RPMI7951 (cell line): ENCODE measurements at places on chromosomes 1 and 21.

GRCh38 chr1:192966073-192966472, 93.1 kb downstream of the UCHL5 start:
- DNase-seq = no peak

DNA sequence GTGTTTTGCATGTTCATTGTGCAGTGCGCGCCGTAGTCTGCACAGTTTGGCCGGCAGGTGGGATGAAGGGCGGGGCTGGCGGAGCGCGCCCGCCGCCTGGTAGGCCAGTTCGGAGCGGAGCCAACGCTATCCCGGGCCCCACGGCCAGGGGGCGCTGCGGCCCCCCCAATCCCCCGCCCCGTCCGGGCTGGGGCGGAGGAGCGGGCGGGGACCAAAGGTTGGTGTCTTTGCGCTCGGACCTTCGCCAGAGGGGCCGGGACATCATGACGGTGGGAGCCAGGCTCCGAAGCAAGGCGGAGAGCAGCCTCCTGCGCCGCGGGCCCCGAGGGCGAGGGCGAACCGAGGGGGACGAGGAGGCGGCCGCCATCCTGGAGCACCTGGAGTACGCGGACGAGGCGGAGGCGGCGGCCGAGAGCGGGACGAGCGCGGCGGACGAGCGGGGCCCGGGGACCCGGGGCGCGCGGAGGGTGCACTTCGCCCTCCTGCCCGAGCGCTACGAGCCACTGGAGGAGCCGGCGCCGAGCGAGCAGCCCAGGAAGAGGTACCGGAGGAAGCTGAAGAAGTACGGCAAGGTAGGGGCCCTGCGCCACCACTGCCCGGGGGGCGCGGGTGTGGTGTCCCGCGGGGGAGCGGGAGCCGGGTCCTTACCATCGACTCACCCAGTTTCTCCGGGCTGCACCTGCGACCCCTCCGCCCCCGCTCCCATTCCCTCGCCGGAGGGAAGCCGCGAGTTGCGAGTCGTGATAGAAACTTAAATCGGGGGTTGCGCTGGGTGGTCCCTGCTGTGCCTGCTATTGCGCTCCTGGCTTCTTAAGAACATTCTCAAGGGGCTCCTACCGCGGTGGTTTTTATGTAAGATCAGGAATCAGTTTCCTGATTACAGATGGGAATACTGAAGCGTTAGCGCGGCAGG, at the start of gene C1orf115:
Gene C1orf115 (plus strand): TSS at position 224 of the 913 bp plus-strand sequence. CDS start 40 bp downstream, at position 264.
- DNase-seq = peak; percentile 30

- peak; percentile 76 for DNase-seq
Observed at GRCh38 chr1:27594564-27595510, 9.1 kb downstream of the AHDC1 start.

- no peak for DNase-seq
Observed at GRCh38 chr1:36889478-36890226, 144.7 kb downstream of the GRIK3 start.

GRCh38 chr1:54782156-54782555, 17.8 kb upstream of the PARS2 start:
- no peak for DNase-seq

GRCh38 chr1:31010086-31010989, 55.2 kb downstream of the PUM1 start:
- DNase-seq = peak; percentile 55

DNA sequence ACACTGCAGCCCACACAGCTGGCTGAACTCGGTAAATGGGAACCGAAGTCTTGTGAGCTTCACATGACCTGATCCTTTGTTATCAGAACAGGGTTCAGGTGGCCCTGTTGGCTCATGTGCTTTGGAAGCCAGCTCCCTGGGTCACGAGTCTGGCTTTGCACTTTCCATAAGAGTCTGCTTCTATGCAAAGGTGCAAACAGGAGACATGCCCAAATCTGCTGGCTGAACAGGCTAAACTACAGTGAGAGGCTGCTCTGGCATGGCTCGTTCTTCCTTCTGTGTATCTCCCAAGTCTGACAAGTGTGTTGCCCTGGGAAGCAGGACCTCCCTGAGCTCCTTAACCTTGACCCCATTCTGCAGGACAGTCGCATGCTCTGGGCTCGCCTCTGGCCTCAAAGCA, 549.6 kb downstream of the KIF26B start:
- no peak for DNase-seq

- no peak for DNase-seq
Observed at GRCh38 chr1:61253912-61254633, 171.7 kb downstream of the NFIA start.

DNA sequence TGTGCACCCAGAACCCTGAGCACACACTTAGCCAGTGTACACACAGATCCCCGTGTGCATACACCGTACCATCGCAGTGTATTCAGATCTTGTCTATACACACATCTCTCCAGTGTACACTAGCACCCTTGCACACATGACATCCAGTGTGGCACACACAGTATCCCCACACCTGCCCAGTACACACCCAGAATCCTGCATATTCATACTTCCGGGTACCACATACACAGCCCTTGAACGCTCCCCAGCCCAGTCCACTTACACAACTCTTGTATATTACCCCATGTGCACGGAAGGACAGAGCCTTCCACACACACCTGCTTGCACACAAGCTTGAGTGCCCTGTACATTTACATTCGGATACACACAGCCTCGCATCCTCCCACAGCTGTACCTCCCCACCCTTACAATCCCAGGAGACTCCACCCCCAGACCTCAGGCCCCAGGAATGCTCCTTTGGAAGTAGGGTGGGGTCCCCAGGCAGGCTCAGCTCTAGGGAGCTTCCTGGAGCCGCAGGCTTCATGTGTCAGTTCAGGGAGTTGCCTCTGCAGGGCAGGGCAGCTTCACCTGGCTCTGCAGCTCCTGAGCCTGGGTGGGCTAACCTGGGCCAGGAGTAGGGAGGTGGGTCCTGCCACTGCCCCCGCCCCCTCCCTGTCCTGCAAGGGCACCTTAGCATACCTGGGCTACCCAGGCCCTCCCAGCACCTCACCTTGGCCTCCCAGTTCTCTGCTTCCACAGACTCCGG, 46.2 kb downstream of the AHDC1 start:
- no peak for DNase-seq

- DNase-seq = peak; percentile 91
Observed at GRCh38 chr21:41564871-41565274, 56.9 kb upstream of the TMPRSS2 start.

DNA sequence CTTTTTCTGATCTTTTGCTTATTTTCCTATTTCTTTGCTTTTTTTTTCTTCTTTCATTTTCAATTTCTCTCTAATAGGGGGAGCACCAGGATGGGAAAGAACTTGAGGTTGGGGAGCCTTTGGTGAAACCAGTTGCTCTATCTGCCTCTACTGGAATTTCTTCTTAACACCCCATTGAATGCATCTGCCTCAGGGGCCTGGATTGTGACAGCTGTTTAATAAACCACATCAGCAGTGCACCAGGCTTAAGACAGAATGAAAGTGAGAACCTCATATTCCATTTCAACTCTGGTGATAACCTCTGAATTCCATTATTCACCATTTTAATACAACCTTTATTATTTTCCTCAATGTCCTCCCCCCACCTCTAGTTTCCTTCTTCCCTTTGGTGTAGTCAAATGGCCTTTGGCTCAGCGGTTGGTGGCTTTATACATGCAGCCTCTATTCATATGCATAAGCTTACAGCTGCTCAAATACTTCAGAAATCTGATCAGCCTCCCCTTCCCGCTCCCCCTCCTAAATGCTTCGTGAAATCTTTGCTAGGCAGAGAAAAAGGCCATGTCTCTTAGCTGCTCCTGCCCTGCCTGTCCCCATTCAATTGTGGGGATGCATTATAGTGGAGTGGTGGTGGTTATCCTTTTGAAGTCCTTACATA, 537.3 kb upstream of the PLXNA2 start:
- no peak for DNase-seq

DNA sequence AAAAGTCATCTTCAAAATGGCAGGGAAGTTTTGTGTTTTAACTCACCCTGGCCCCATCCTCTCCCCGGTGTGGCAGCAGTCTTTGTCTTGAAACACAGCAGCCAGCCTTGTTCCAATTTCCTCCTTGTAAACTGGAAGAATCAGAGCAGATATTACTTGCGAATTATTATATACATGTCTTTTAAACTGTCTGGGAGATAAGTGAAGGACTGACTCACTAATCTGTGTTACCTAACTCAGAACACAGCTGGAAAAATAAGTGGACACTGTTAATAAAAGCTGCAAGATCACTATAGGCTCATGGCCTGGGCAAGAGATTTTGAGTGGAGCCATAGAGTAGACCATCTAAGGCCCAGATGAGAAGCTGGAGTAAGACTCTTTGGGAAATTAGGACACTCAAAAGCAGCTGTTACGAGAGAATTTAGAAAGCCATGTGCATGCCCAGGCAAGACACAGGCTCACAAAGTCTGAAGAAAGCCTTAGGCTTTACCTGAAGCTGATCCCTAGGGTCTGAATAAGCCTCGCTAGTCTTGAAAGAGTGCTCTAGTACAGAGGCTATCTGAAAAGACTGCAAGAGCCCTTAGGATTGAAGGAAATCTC, 233.0 kb upstream of the RAB4A start:
- DNase-seq = no peak

DNA sequence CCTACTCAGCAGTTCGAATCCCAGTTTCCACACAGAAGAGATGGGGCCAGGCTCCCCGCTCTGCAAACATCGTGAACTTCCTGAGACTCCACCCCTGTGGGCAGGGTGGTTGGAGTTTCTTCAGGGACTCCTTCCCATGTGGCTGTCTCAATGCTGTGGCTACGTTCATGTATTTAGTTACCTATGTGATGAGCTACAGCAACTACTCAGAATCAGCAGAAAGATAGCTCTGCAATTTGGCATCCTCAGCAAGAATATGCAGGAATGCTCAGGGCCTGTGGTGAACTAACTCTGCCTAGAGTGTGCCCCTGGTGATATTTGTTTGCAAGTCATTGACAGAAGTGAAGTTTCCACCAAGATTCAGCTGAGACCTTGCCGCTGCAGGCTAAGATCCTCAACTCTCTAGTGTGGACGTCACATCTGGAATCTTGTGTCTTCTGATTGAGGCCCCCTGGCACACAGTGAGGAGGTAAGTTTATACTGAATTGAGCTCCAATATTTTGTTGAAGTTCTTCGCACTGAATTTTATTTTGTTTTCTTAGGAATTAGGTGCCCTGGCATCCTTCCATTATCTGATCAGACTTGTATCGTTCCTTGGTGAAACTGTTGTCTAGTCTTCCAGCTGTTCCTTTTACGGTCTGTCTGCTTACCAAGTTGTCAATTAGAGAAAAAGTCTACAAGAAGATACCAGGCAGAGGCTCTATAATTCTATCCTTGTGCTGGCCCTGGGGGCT, 8.2 kb upstream of the GLRX2 start:
- DNase-seq = no peak

- DNase-seq = no peak
Observed at GRCh38 chr1:24932284-24932683, 2.2 kb upstream of the RUNX3 start.

DNA sequence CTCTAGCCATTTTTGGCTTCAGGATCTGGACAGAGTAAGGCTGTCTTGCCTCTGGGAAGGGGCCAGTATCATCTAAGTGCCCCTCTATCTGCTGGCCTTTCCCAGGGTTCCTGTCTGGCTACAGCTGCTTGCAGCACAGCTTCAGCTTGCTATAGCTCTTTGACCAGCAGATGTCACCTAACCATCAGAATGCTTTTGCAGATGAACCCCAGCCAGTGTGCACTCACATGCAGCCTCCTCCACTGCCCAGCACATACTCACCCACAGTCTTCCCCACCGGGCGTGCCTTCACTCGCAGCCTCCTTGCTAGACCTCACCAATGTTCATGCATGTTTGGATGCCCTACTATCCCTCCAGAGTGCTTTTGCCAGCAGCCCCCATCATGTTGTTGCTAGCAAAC, 769.0 kb downstream of the BRINP3 start:
- no peak for DNase-seq

- DNase-seq = peak; percentile 79
Observed at GRCh38 chr1:115492880-115493279, 148.9 kb upstream of the VANGL1 start.

DNA sequence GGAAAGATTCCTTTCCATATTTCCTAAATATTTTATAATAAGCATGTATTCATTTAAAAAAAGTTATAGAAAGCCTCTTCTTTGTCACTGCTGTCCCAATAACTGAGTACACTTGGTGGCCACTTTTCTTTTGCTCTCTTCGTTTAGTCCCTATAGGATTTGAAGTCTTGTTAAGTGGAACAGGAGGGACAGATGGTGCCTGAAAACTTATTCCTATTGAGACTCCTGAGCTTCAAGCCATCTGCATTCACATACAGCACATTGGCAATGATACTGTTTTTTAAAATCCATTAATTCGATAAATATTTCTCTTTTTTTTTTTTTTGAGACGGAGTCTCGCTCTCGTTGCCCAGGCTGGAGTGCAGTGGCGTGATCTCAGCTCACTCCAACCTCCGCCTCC, 2.0 kb upstream of the ZBTB40 start:
- DNase-seq = no peak

- no peak for DNase-seq
Observed at GRCh38 chr21:33747420-33747819, 105.1 kb downstream of the ITSN1 start.

GRCh38 chr1:7770669-7770996, 463 bp upstream of the VAMP3 start:
- DNase-seq = no peak

DNA sequence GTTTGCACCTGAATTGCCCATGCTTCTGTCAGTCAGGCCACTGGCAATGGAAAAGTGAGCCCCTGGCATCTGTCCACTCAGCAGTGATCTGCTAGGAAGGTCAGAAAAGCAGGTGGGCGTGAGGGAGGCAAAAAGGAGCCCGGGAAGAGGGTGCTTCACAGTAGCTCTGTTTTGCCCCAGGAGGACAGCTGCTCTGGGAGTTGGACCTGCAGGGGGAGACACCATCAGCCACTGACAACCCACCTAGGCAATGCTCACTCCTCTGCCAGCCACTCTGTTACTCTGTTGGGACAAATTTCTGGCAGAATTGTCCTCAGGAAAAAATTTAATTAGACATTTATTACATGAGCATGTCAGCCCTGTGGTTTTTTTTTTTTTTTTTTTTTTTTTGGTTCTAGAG, 146.4 kb downstream of the LRIG2 start:
- DNase-seq = no peak

GRCh38 chr21:39005502-39005787, 177.8 kb downstream of the PSMG1 start:
- DNase-seq = no peak

GRCh38 chr1:106995970-106996369, 60.5 kb upstream of the PRMT6 start:
- DNase-seq = no peak
